Forelimb muscle (tissue), 1 donor: ENCODE measurements at places on chromosomes 1 and 21.

DNA sequence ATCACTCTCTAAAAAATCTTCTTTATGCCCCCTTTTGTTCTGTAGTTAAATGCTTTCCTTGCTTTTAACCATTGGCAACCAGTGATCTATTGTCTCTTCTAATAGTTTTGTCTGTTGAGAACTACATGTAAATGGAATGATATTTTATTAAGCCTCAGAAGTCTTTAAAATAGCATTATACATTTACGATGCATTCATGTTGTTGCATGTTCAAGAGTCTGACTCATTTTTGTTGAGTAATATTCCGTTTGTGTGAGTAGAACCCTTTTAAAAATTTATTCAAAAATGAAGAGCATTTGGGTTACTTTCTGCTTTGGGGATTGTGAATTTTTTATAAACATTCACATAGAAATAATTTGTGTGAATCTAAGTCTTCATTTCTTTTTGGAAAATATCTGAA is 1352.9 kb downstream of the NCAM2 start:
- DNase-seq, result no peak

- no peak for DNase-seq
These were observed 243.0 kb downstream of the PBX1 start for GRCh38 chr1:164801791-164802502.

GRCh38 chr1:174990382-174990999 is 9.3 kb upstream of the CACYBP start:
- DNase-seq, result no peak

DNA sequence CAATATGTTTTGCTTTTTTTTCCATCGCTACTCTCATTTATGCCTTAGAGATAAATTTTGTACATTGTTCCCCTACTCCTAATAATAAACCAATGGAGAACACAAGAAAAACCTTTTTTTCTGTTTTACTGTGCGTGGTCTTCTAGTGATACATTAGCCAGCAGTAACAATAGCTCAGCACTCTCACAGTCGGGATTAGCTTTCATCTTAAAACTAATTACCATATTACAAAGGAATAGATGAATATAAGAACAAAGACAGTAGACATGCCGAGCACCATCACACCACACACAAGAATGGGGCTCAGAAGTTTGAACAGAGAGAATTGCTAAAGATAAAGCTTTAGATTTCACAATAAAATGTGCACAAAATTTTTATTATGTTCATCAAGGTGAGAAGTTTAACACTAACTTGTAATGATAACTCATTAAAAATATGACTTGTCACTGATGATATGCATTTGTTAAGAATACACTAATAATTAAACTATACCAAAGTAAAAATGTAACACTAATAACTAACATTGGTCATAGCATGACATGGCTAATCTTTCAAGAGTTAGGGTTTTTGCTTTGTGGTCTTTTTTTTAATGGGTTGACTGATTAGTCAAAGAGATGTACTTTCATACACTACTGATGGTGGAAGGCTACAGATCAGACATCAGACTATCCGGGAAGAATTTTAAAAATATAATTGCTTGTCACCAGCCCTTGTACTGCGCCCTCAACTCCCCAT is 61.8 kb downstream of the EXTL2 start:
- no peak for DNase-seq

DNA sequence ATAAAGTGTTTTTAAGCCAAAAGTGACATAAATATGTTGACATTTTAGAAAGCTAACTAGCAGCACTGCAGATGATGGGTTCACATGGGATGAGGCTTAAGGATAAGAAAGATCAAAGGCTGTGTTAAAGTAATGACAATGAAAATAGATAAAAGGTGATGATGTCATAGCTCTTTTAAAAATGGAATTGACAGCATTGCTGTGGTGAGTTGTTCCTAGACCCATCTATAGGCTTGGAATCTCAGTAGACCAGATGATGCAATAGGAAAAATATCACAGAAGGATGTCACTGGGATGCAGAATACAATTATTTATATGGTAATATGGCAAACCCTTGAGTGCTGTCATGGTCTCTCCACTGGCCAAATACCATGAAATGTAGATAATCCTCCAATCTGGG is 286.0 kb downstream of the PLA2G4A start:
- no peak for DNase-seq
